ENCODE measurements at places on chromosomes 4 and X. TPM values are rescaled to one million over a fixed set of nuclear protein-coding genes. Genes with fewer than 3 reads are reported as not detected.

Gene CCDC149
- polyA plus RNA-seq: 1.8 TPM

Gene TLR3
- polyA plus RNA-seq: 1.00 TPM

Gene PRDM5
- polyA plus RNA-seq: 6.4 TPM

Gene RGN
- polyA plus RNA-seq: 0.35 TPM

Gene TMEM47
- polyA plus RNA-seq: 13.7 TPM

Gene CABS1
- not detected for polyA plus RNA-seq

Gene GSX2
- not detected for polyA plus RNA-seq

Gene MAGEA8
- not detected for polyA plus RNA-seq

Measured in H1 (cell line).